GM23248 (cell line): ENCODE measurements at places on chromosomes 11 and 22. TPM values are rescaled to one million over a fixed set of nuclear protein-coding genes. Genes with fewer than 3 reads are reported as not detected.
A peak's percentile ranks its signal among the peaks of the same experiment; 100 is the strongest.

GRCh38 chr22:20957683-20958431, 9.2 kb upstream of the AIFM3 start:
- DNase-seq = peak; percentile 63

GRCh38 chr11:75667255-75667830, 1.5 kb downstream of the MAP6 start:
- DNase-seq = peak; percentile 48

DNA sequence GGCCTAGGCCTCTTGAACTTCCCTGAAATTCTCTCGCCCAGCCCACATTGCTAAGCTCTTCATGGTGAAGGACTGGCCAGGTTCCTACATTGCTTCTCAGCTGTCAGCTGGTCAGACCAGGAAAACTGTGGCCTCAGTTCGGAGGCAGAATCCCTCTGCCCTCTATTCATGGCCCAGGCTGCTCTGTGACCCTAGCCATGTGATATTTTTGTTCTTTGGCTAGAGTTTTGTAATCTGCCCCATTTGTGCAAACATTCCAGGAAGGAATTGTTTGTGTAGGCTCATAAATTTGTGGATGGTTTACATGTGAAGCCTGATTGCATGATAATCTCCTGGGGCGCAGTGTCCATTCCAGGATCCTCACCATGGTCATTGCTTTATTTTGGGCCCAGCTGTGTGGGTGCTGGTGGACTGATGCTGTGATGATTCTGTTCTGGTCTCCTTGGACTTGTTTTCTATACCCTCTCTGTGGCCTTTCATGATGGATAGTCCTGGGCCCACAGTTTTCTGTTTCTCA, 149.1 kb upstream of the E2F8 start:
- DNase-seq = no peak

DNA sequence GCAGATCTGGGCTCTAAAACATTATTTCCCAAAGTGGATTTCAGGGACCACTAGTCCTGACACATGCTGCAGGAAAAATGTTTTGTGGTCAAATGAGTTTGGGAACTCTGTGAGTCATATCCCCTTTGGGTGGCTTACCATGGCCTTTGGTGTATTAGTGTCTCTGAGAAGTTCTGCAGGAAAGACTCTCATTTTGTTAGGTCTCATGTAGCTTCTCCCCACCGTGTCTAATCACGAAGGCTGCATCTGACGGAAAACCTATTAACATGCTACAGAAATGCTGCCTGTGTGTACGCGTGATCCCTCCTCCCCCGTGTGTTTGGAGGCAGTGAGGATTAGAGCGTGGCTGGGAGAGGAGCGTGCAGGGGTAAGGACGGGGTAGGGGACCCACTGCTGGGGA, 191.7 kb downstream of the ST3GAL4 start:
- peak; percentile 87 for DNase-seq

- DNase-seq = peak; percentile 79
Observed at GRCh38 chr11:123590296-123590912, 64.0 kb downstream of the SCN3B start.

GRCh38 chr11:33552756-33553155, 147.9 kb downstream of the C11orf91 start:
- DNase-seq = no peak

DNA sequence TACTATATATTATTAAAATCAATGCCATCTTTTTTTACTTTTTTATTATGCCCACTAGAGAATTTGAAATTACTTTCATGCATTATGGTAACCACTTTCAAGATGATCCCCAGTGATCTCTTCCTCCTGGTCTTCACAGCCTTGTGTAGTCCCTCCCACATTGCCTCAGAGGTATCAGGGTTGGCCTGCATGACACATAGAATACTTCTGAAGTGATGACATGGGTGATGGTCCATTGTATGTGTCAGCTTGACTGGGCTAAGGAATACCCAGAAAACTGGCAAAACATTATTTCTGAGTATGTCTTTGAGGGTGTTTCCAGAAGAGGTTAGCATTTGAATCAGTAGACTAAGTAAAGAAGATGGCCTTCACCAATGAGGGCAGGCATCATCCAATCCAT, 14.2 kb upstream of the ISX start:
- no peak for DNase-seq

GRCh38 chr11:88175569-88176075, 379 bp upstream of the RAB38 start:
- peak; percentile 22 for DNase-seq

GRCh38 chr11:9347100-9347499, 32.7 kb upstream of the TMEM41B start:
- DNase-seq = no peak

GRCh38 chr11:68469122-68469521, 8.6 kb downstream of the PPP6R3 start:
- DNase-seq = no peak

The ACTN3 gene
- not detected in 2 replicates for total RNA-seq

The TMEM135 gene
- total RNA-seq = 8.0 and 11.0 TPM in 2 replicates

The GAS2 gene
- total RNA-seq = 0.51 and 1.2 TPM in 2 replicates

The TUBA8 gene
- total RNA-seq = 0.32 TPM in 1 of 2 replicates, not detected in the other

The MRGPRE gene
- not detected in 2 replicates for total RNA-seq

The PELI3 gene
- total RNA-seq = 8.1 and 10.5 TPM in 2 replicates

The INSC gene
- 0.89 and 1.2 TPM in 2 replicates for total RNA-seq

The FBLN1 gene
- 107 and 137 TPM in 2 replicates for total RNA-seq

The DNAJC4 gene
- total RNA-seq = 2.7 and 11.0 TPM in 2 replicates

The HEPN1 gene
- total RNA-seq = not detected in 2 replicates
